Activated T-helper 1 cell treated with anti-CD3 and anti-CD28 coated beads, Interleukin-2, amount 50 U/mL, for 16 hours (primary cell): ENCODE measurements at places on chromosomes 4 and X.

GRCh38 chrX:105307762-105308161 lies 87.3 kb upstream of the TEX13A start:
- DNase-seq: no peak

GRCh38 chrX:148905400-148905799 lies 405.0 kb downstream of the AFF2 start:
- no peak for DNase-seq

DNA sequence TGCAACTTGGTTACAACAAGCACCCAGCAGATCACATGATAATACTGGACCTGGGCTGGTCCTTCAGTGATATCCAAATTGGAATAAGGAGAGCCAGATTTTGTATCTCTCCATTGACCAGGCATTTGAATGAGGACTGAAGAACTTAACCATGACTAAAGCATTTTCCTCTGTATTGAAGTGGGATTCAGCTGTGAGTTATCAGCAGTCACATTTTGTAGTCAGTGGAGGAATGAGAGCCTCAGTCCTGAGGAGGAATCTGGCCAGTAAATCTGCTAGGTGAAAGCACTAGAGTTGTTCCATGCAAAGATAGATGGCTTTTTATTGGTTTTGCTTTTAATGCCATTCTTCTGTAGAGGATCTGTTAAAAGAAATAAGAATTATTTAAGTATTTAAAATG lies 1506.0 kb downstream of the PCDH7 start:
- DNase-seq: no peak

DNA sequence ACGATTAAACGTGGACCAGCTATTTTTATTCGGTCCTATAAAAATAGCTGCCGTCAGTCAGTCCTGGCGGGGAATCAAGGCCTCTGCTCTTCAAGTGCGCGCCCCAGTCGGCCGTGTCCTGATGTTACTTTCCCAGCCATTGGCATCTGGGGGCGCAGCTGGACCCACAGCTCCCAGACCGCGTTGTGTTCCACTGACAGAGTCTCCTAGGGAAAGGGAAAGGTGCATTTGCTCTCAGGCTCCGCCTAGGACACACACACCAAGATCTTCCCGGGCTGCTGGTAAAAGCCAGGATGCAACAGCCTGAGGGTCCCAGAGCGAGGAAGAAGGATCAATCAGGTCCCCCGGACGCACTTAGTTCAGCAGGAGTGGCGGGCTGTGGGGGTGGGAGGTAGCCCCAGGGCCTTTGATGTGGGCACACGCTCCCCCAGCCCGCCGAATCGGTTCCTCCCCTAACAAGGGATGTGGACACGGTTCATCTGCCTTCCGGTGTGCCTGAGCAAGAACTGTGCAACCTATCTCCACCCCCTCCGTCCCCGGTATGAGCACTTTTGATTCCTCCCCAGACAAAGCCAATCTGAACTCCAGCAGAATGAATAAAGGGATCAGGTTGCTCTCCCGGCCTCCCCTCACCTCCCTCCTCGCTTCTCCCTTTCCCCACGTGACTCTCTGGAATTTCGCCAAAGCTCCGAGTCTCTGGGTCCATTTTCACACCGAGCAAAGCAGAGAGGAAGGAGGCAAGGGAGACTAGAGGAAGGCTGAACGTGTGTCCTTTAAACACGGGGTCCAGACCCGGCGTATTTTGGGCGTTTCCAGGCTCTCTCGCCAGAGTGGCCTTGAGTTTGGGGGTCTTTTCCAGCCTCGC lies 626 bp upstream of the FRAS1 start:
- no peak for DNase-seq

GRCh38 chrX:79400623-79401022 lies 33.5 kb upstream of the ITM2A start:
- no peak for DNase-seq

- DNase-seq: no peak
Observed at GRCh38 chr4:183936047-183936446, 30.9 kb downstream of the STOX2 start.

DNA sequence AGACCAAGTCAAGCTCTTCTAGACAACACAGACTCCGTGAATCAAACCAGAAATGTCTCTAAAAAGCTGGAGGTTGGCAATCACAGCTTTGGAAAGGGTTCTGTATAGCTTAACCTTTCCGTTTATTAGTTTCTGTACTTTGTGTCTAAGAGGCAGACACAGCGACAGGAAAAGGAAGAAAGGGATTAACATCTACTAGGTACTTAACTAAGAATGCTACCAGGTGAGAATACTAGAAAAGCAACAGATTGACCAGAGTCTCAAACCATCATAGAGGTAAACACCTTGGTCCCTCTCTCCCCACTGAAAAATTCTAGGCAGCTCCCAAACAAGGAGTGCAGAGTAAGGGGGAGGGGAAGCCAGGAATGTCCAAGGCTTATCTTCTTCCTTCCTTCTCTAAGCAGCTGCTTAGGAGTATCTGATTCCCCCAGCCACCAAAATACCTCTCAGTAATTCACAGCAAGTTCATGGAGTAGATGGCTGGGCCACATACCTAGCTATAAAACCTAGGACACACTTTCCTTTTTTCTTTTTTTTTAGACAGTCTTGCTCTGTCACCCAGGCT lies 80.8 kb downstream of the APBB2 start:
- DNase-seq: no peak

GRCh38 chrX:84469226-84469625 lies 33.0 kb downstream of the HDX start:
- DNase-seq: no peak

GRCh38 chrX:134460862-134461220 lies 876 bp downstream of the HPRT1 start:
- no peak for DNase-seq

DNA sequence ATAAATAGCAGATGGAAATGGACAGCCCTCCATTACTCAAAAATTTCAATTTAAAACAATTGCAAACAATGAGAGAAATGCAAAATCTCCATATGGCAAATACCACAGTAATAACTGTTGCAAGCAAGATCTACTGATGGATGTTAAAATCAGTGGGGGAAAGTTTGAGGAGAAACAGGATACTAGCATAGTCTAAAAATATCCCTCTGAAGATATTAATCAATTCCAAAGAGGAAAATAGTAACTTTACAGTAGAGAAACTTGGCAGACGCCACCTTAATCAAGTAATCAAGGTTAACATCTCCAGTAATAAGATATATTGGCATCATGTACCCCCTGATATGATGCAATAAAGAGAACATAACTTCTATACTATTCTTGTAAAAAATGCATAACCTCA lies 344.8 kb downstream of the ZNF674 start:
- DNase-seq: no peak

DNA sequence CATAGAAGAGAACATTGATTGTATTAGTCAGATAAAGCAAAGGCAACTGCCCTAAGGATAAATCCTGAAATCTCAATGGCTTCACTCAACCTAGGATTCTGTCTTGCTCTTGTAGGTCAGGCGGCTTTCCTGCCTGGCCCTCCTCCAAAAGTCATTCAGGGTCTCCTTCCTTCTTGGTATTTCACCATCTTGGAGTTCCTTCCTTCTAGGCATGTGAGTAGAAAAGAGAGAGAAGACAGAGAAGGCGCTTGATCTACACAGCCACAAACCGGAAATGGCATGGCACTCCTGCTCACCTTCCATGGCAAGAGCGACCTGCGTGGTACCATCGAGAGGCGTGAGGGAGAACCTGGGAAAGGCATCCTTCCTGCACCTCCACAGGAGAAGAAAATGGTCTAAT lies 45.3 kb upstream of the HELT start:
- no peak for DNase-seq

DNA sequence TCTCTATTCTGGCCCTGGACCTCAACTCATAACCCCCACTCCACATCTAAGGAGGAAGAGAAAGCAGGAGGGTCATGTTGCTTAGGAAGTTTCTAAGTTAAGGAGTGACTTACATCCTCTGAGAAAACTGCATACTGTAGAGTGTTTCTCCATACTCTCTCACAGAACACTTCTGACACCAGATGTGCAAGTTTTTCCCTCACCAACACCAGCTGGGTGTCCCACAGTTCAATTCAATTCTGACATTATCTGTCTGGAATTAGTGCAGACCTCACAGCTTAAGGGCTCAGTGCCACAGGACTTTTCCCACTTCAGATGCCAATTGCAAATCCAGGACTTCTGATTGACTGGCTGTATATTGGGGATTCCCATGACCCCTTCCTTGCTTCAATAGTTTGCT lies 89.0 kb upstream of the SFRP2 start:
- DNase-seq: no peak

DNA sequence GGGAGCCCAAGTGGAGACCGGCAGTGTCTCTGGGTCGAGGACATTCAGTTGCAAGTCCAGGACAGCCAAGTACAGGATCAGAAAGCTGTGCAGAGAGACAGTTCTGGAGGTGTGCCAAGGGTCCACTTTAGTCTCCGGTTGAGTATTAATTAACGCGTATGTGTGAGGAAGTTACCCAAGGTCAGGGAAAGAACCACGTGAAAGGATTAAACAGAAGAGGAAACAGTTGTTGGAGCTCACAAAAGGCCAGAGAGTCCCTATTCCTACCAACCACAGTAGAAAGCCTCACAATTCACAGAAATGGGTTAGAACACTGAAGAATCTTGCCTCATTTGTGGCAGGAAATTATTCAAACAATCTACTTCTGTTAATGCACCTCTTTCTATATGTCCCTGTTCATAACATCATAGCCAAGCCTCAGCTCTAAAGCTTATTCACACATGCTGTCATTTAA lies 17.9 kb upstream of the NSUN7 start:
- no peak for DNase-seq

DNA sequence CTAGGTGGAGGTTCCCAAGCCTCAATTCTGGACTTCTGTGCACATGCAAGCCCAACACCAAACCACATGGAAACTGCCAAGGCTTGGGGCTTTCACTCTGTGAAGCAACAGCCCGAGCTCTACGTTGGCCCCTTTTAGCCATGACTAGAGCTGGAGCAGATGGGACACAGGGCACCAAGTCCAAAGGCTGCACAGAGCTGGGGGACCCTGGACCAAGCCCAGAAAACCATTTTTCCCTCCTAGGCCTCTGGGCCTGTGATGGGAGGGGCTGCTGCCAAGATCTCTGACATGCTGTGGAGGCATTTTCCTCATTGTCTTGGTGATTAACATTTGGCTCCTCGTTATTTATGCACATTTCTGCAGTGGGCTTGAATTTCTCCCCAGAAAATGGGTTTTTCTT lies 258.7 kb upstream of the ACTRT1 start:
- DNase-seq: no peak

GRCh38 chr4:113825272-113825671 lies 63.7 kb upstream of the CAMK2D start:
- DNase-seq: no peak

- no peak for DNase-seq
Observed at GRCh38 chrX:11197671-11198070, 86.5 kb downstream of the HCCS start.

GRCh38 chr4:2333356-2333841 lies 71.5 kb upstream of the MXD4 start:
- no peak for DNase-seq

DNA sequence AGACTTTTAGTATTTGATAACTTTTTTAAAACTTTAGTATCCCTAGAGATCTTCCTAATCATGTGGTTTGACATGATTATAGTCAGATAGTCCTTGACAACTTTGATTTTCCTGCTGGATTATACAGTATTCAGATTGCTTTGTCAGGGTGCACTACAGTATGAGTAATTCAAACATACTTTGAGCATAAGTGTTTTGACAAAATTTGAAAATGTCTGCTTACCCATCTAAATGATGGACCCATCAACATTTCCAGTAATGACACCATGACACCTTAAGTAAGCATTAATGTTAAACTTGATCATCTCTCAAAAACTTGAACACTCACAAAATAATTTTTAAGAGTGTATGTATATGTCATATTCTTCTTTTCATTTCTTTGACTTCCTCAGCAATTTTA lies 514.5 kb upstream of the SMIM31 start:
- no peak for DNase-seq

GRCh38 chr4:13849778-13850177 lies 222.3 kb upstream of the BOD1L1 start:
- no peak for DNase-seq

DNA sequence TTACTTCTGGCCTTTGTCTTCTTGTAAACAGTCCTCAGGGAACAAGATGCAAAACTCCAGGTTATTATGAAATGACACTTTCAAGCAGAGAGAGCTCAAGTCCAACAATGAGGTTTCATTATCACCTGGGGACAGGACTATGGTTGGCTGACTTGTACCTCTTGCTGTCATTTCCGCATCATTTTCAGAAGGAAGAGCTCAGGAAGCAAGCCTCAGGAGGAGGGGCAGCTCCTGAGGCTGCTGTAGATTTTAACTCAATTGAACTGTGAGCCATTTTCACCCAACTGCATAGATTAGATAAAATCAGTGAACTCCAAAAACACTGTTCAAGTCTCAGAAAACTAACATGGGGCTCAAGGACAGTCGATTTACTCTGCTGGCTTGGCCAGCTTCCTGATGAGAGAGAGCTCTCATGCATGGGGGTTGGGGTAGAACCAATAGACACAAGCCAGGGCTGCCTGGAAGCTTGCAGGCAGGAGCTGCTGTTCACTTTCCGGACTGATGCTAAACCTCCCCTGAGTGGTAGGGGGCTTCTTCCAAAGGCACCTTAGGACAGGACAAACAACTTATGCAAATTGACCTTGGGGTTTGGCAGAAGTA lies 23.6 kb downstream of the TMEM255A start:
- DNase-seq: no peak

DNA sequence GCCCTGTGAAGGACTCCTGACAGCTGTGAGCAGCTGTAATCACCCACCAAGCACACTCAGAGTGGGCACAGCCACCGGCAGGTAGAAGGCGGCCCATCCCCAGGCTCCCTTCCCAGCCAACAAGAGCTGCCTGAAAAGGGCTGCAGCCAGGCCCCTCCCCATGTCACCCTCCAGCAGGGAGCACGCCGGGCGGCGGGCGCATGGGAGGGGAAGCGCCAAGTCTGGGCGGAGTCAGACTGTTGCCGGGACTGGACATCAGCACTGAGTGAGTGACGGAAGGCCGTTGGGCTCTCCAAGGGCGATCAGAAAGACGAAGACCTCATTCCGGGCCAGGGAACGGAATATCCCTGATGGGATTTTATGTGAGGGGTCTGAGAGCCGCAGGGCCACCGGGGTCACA lies 82.1 kb downstream of the PPP2R2C start:
- DNase-seq: no peak

DNA sequence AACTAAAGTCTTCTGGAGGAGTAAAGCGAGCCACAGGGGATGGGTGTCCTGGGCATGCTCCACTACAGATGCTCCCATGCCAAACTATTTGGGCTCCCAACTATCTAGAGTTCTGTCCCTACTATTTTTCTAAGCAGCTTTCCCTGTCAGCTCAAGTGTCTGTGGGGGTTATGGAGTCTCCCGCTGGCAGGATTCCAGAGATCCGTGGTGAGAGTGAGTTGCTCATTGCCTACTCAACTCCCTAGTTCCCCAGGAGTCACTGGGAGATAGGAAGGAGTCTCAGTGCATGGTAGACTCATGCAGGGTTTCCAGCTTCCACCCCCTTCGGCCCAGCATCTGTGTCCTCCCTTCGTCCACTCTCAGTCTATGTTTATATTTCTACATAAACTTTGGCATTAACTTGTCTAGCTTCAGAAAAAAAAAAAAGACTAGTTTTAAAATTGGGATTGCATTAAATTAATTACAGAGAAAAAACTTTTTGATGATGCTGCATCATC lies 55.1 kb upstream of the INPP4B start:
- no peak for DNase-seq

- no peak for DNase-seq
Observed at GRCh38 chr4:44522761-44523445, 74.3 kb upstream of the KCTD8 start.

GRCh38 chrX:37905436-37906147 lies 58.2 kb upstream of the DYNLT3 start:
- DNase-seq: no peak

- DNase-seq: no peak
Observed at GRCh38 chr4:153114771-153115321, 89.4 kb upstream of the TRIM2 start.
